Activated T-cell treated with anti-CD3 and anti-CD28 coated beads, Interleukin-2, amount 50 U/mL, for 24 hours (primary cell): ENCODE measurements at places on chromosomes 12 and 14.

- peaks cover 24% of the 10 kb centered on the region for H3K27me3 ChIP-seq
- peak overlapping the region; percentile 87 for H3K4me3 ChIP-seq
- peak overlapping the region; percentile 89 for H3K27ac ChIP-seq
- H3K4me1 ChIP-seq = peaks cover 14% of the 10 kb centered on the region
- DNase-seq = no peak
These were observed 1.1 kb upstream of the FAR2 start for GRCh38 chr12:29147731-29148595.

- H3K4me1 ChIP-seq = no peaks in the 10 kb centered on the region
- DNase-seq = no peak
- H3K27ac ChIP-seq = no peak overlapping the region
- no peak overlapping the region for H3K4me3 ChIP-seq
- peaks cover 27% of the 10 kb centered on the region for H3K36me3 ChIP-seq
These were observed 9.1 kb downstream of the ADAM20 start for GRCh38 chr14:70525691-70526090.

DNA sequence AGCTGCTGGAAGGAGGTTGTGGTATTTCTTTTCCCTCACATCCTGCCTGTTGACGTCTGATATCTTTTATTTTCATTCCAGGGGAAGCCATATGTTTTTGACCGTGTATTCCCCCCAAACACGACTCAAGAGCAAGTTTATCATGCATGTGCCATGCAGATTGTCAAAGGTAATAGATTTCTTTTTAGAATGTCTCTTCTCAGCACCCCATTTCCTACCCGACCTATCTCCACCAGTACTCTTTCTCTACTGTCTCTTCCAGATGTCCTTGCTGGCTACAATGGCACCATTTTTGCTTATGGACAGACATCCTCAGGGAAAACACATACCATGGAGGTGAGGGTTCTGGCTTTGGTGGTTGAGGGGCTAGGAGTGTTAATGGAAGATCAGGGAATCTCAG is 13.5 kb downstream of the KIF5A start:
- DNase-seq = no peak
- H3K4me3 ChIP-seq = no peak overlapping the region
- no peaks in the 10 kb centered on the region for H3K4me1 ChIP-seq

GRCh38 chr12:29167445-29167844 is 18.4 kb downstream of the FAR2 start:
- H3K4me3 ChIP-seq = no peak overlapping the region
- no peak for DNase-seq
- H3K4me1 ChIP-seq = peaks cover 14% of the 10 kb centered on the region
- H3K27ac ChIP-seq = no peak overlapping the region
- peaks cover 4% of the 10 kb centered on the region for H3K36me3 ChIP-seq
- no peaks in the 10 kb centered on the region for H3K27me3 ChIP-seq

DNA sequence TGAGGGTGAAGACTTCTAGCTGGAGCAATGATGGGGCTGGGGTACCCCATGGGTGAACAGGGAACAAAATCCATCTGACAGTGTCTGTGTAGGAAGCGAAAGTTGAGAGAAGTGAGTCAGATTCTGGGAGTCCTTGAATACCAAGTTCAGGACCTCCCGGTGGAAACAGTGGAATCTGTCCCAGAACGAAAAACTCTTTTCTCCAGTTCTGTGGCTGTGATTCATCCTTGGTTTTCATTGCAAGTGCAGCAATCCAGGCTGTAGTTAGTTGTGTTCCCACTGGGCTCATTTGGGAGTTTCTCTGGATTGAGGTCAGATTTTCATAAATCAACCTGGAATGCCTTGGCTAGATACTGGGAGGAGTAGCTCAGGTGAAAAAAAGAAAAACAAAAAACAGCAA is 120.7 kb downstream of the C12orf75 start:
- H3K36me3 ChIP-seq = no peaks in the 10 kb centered on the region
- H3K27ac ChIP-seq = no peak overlapping the region
- H3K4me3 ChIP-seq = no peak overlapping the region

GRCh38 chr12:10722905-10723746 is at the start of gene YBX3:
TSS of gene YBX3 (minus strand) at chr12:10723323. CDS start at chr12:10723111, 212 bp downstream.
- peaks cover 62% of the 10 kb centered on the region for H3K27me3 ChIP-seq
- H3K27ac ChIP-seq = peak within 1 kb of the TSS; percentile 97
- peaks cover 26% of the 10 kb centered on the region for H3K36me3 ChIP-seq
- H3K4me1 ChIP-seq = peaks cover 37% of the 10 kb centered on the region
- peak; percentile 74 for DNase-seq

DNA sequence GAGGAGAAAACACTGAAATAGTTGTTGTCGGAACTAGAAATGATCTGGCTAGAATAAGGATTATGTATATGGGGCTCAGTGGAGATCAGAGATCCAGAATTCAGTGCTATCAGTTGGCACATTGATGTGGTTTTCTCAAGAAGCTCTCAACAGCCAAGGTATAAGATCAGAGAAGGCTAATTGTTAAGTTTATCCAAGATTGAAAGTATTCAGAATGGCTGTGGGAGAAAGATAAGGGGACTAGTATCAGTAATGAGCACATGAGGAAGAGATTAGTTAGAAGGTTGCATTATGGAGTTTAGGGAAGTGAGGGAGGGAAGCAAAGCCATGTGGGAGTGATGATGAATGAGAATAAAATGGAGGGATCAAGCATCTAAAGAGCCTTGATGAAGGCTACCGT is 128.1 kb upstream of the MIS18BP1 start:
- no peaks in the 10 kb centered on the region for H3K27me3 ChIP-seq
- no peak overlapping the region for H3K4me3 ChIP-seq
- no peaks in the 10 kb centered on the region for H3K4me1 ChIP-seq
- H3K36me3 ChIP-seq = no peaks in the 10 kb centered on the region

- H3K4me3 ChIP-seq = no peak overlapping the region
- H3K36me3 ChIP-seq = no peaks in the 10 kb centered on the region
- no peak for DNase-seq
- no peaks in the 10 kb centered on the region for H3K27me3 ChIP-seq
- H3K27ac ChIP-seq = peak overlapping the region; percentile 53
- H3K4me1 ChIP-seq = peaks cover 43% of the 10 kb centered on the region
These were observed 21.9 kb upstream of the MAP1LC3B2 start for GRCh38 chr12:116537101-116537904.

GRCh38 chr14:91008759-91009409 is 51.6 kb downstream of the RPS6KA5 start:
- no peaks in the 10 kb centered on the region for H3K27me3 ChIP-seq
- DNase-seq = no peak
- H3K4me1 ChIP-seq = peaks cover 40% of the 10 kb centered on the region
- H3K36me3 ChIP-seq = no peaks in the 10 kb centered on the region
- no peak overlapping the region for H3K4me3 ChIP-seq
- no peak overlapping the region for H3K27ac ChIP-seq

DNA sequence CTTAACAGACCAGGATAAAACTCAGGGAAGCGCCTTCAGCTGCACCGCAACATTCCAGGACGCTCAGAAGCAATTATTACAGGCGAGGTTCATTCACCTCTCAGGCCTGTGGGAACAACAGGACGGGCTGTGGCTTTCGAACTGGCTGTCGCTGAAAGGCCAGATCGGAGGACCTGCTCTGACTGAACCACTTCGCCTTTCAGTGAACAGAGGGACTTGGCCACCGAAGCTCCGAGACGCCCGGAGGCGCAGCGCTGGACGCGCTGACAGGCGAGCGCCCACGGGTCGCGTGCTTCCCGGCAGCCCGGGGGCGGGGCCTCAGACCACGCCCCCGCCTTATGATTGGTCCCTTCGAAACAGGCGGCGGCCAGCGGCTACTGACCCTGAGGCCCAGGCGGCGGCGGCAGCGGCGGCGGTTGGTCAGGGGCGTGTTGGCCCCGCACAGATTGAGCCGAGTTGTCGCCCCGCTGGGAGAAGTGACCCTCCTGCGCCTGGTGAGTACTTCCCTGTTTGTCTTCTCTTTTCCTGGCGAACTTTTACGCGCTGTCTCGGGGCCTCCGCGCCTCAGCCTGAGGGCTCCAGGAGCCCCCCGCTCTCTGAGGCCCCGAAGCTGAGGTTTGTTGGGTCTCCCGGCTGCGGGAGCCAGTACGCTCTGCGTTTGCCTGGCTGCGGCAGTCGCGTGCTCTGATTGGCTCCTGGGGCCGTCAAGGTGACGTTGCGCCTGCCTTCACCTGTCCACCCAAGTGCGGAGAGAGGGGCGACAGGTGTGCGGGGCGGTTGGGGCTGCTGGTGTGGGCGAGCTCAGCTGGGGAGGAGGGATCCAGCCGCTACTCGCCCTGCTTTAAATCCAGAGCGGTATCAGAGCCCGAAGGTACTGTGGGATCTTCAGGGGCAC is at the start of gene GAS2L3:
Gene GAS2L3, plus strand, starts transcription at position 393 of the 895 bp plus-strand sequence. CDS start 21,221 bp downstream, outside the sequence.
- DNase-seq = peak; percentile 73
- H3K27ac ChIP-seq = peak within 1 kb of the TSS; percentile 74
- H3K4me3 ChIP-seq = peak within 1 kb of the TSS; percentile 85
- no peaks in the 10 kb centered on the region for H3K36me3 ChIP-seq

DNA sequence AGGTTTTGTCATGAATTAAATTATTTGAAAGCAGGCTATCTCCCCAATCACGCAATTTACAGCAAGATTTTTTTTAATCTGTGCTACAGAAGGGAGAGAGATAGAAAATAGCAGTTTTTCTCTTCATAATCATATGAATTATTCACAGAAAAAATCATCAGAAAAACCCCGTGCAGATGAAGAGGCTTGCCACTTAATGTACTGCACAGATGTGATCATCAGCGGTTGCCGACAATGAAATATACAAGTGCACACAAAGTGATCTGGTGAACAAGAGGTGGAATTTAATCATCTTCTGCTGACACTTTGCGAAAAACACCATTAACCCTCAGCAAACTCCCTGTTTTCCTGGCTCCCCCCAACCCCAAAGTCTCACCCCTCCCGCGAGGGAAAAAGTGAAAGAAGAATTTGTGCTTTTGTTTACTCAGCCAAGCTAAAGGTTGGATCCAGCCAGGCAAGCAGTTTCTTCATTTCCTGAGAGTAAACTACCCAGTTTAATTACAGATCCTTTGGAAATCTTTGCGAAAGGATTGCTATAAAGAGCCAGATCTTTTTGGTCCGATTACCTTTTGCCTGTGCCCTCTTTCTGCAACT is 3.1 kb upstream of the LMO3 start:
- H3K27ac ChIP-seq = no peak overlapping the region
- no peak for DNase-seq
- H3K4me1 ChIP-seq = no peaks in the 10 kb centered on the region
- no peak overlapping the region for H3K4me3 ChIP-seq
- H3K27me3 ChIP-seq = peaks cover 56% of the 10 kb centered on the region

DNA sequence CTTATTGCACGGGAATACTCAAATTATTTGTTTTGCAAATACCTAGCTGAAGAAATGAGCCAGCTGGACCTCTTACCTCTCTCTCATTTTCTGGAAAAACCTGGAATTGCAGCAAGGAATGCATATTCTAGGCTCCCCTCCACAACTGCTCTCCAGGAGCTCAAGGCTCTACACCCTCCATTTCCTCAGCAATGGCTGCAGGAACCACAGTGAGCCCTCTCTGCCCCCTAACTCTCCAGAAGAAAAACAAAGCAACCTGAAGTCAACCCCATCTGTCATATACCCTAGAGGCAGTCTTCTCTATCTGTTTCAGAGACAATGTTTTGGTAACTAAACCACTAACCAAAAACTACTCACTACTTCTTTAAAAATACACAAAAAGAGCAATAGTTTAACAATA is 221.6 kb downstream of the SLC25A21 start:
- DNase-seq = no peak
- no peaks in the 10 kb centered on the region for H3K27me3 ChIP-seq
- no peak overlapping the region for H3K4me3 ChIP-seq
- no peak overlapping the region for H3K27ac ChIP-seq

- H3K27me3 ChIP-seq = no peaks in the 10 kb centered on the region
- no peak overlapping the region for H3K4me3 ChIP-seq
- H3K4me1 ChIP-seq = peaks cover 9% of the 10 kb centered on the region
- no peak for DNase-seq
These were observed 3.6 kb upstream of the RCOR1 start for GRCh38 chr14:102588821-102589220.

- no peak overlapping the region for H3K4me3 ChIP-seq
- no peak overlapping the region for H3K27ac ChIP-seq
- H3K4me1 ChIP-seq = peaks cover 24% of the 10 kb centered on the region
- H3K27me3 ChIP-seq = no peaks in the 10 kb centered on the region
- DNase-seq = no peak
- no peaks in the 10 kb centered on the region for H3K36me3 ChIP-seq
These were observed 137.1 kb downstream of the DUSP6 start for GRCh38 chr12:89215196-89215595.

DNA sequence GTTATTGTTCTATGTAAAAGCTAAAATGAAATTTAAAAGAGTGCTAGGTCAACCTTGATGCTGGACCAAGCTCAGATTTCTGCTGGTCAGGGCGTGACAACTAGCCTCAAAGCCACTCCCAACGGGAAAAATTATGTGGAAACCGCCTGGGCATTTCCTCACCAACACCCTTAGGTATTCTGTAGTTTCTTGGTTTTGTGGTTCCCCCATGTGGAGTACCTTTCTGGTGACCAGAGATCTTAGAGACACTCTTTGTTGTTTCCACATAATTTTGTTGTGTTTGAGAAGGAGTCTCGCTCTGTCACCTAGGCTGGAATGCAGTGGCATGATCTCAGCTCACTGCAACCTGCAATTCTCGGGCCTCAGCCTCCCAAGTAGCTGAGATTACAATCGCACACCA is 119.9 kb downstream of the DENND5B start:
- peaks cover 3% of the 10 kb centered on the region for H3K27me3 ChIP-seq
- no peak overlapping the region for H3K27ac ChIP-seq
- H3K36me3 ChIP-seq = no peaks in the 10 kb centered on the region
- no peaks in the 10 kb centered on the region for H3K4me1 ChIP-seq
- no peak for DNase-seq

DNA sequence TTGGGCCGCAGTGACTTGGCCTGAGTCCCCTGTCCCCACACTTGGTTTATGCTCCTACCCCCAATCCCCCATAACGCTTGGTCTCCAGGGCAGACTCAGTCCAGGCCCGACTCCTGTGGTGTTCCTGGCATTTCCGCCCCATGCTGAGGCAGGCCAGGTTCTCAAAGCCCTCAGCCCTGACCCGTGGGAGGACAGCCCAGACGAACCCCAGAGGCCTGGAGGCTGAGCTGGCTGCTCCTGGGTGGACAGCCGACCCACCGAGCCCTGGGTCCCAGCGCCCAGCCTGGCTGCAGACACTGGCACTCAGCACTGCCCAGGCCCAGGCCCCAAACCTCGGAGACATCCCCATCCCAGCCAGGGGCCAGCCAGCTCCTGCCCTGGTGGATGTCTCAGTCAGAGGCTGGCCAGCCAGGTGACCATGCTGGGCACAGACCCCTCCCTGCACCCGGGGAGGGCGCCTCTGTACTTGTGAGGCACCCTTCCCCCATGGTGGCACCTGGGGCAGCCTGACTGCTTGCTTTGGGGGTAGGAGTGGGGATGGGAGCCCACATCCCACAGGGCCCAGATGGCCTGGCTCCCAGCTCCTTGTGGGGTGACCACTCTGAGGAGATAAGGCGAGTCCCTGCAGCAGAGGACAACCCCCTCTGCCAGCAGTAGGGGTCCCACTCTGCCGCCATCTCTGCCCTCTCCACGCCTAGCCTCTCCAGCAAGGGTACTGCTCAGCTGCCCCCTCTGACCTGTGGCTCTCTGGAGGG is 1.4 kb downstream of the PLD4 start:
- no peak overlapping the region for H3K4me3 ChIP-seq
- DNase-seq = no peak
- H3K4me1 ChIP-seq = peaks cover 6% of the 10 kb centered on the region
- peaks cover 21% of the 10 kb centered on the region for H3K27me3 ChIP-seq
- H3K27ac ChIP-seq = no peak overlapping the region
- no peaks in the 10 kb centered on the region for H3K36me3 ChIP-seq
